ENCODE measurements at places on chromosomes 2 and 18.

DNA sequence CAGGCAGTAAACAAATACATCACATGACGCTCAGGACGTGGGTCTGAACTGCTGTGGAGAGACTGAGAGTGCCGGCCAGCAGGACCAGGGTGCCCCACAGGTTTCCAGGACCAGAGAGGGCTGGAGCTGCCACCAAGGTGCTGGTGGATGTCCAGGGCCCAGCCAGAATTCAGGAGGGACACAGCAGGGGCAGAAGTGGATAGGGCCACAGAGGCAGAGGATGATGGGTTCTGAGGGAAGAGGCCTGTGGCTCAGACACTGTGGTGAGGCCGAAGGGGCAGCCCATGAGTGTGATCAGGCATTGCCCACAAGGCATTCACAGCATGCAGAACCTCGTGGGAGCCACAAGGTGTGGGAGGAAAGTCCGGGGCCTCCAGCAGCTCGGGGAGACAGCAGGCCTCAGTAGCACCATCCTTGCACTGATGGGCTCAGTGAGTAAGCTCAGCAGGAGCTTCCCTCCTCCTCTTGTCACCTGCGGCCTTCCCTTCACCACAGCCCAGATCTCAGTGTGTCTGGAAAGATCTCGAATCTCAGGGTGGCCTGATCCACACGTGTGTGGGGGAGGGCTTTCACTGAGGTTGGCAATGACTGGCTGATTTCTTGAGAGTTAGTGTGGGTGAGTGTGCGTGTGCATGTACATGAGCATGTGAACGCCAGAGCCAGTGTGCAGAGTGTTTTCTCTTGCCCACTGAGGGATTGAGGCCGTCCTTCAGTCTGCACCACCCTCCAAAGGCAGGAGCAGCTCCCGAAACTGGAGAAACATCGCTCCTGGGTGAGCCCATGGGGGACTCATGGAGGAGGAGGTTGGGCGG is 181.8 kb upstream of the RAB6C start:
- DNase-seq = no peak

GRCh38 chr2:62489162-62489561 is 16.8 kb downstream of the TMEM17 start:
- no peak for DNase-seq

- no peak for DNase-seq
These were observed 1268.3 kb upstream of the TMEFF2 start for GRCh38 chr2:193463011-193463410.

- DNase-seq = no peak
These were observed 480.3 kb downstream of the BCL11A start for GRCh38 chr2:60073201-60073600.

DNA sequence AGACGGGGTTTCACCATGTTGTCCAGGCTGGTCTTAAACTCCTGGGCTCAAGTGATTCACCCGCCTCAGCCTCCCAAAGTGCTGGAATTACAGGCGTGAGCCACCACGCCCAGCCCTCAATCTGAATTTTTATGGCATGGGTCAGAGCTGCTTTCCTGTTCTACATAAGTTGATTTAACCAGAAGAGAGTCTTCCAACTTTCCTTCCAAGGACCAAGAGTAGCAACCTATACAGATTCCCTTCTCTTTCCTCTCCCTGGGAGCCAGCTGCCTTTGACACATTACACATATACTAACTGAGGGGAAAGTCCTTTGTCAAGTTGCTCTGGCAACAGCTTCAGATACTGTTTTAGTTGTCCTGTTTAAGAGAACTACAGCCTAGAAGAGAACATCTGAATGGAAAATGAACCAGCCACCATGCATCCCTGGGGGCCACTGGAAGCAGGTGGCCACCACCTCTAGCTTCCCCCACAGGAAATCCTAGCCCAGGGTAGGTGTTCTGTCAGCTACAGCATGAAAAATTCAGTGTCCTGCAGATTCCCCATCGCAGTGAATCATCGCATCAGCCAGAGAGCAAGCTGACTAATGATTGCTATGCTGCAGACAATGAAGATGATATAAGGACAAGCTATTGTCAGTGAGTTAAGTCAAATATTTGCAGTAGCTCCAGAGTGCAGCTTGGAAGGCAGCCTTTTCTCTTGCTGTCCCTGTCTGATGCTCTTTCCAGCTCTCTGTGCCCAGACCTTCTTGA is 62.9 kb downstream of the POMC start:
- no peak for DNase-seq

- DNase-seq = no peak
These were observed 116.7 kb downstream of the DSC3 start for GRCh38 chr18:30925795-30926194.

- DNase-seq = no peak
These were observed 155.9 kb downstream of the ESCO1 start for GRCh38 chr18:21444465-21445212.
